RWPE1 (cell line): ENCODE measurements at places on chromosomes 13 and 19.

DNA sequence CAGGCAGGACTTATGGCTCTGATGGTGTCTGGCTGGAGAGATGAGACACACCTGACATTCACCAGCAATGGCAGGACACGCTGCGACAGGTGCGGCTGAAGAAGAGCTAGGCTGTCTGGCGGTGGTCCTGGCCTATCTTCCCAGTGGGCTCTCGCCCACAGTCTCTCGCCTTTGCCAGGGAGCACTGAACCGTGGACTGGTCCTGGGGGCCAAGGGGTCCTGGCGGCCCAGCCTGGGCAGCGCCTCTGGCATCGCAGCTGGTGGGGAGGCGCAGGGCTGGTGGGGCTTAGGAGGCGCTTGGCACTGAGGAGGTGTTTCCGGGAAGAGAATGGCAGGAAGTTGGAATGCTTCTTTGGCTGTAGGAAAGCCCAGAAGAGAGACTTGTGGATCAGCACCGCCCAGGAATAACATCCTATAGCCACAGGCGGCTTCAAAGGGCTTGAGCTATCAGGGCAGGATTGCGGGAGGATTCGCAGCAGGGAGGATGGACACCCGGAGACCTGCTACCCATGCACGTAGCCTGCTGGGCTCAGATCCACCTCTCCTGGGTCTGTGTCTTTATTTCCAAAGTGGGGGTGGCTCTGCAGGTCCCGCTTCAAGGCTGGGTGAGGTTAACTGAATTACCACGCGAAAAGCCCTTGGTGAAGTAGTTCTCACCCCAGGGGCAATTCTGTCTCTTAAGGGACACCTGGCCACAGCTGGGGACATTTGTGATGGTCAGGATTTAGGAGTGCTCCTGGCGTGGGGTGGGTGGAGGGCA lies 14.6 kb downstream of the KDM4B start:
- no peak for DNase-seq

GRCh38 chr19:29640231-29640630 lies 25.0 kb upstream of the PLEKHF1 start:
- no peak for DNase-seq

- DNase-seq = no peak
These were observed 54.8 kb upstream of the UQCRFS1 start for GRCh38 chr19:29267701-29268100.

GRCh38 chr19:1609103-1609396 lies 3.8 kb upstream of the UQCR11 start:
- DNase-seq = no peak

GRCh38 chr13:41596190-41596589 lies 138.8 kb downstream of the RGCC start:
- no peak for DNase-seq

DNA sequence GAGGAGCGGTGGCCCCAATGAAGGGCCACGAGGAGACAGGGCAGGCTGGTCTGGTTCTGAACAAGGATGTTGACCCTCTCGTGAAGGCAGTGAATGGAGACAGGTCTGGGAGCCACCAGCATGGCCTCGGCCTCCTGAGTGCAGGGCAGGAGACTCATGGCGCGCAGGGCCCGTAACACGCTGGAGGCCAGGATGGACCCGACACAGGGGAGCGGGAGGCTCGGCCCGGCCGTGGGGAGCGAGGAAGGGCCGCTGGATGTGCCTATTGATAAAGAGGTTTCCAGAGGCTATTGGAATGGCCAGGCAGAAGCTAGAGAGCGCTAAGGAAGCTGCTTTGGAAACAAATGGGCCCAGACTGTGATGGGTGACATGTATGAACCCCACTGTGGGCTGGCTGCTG lies 132.5 kb downstream of the STK24 start:
- no peak for DNase-seq
